CD4-positive, alpha-beta memory T cell (primary cell): ENCODE measurements at places on chromosomes 11 and 22.

DNA sequence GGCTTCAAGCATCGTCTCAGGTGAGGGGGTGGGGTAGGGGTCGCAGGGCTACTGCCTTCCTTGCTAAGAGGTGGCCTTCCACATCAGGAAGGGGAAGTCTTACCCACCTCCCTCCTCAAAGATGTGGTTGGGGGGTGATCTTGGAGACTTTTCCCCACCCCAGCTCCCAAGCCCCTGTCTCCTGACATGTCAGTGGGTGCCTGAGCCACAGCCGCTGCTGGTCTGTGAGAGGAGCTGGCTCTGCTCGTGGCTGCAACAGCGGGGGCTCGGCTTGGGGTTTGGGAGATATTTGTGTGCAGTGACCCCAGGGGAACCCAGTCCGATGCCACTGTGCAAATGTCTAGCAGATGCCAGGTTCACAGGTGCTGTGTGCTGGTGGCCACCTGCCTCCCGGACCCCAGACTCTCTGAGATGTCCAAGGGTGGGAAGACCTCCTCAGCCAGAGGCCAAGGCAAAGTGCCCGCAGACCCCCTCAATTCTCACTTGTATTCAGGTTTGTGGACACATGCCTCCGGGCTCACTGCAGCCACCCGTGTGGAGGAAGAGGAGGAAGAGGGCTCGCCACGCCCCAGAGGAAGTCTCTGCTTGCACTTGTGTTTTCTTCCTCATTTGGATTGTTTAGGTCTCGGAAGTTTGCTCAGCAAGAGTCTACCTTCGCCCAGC is 1.9 kb downstream of the KCNQ1 start:
- DNase-seq = no peak

DNA sequence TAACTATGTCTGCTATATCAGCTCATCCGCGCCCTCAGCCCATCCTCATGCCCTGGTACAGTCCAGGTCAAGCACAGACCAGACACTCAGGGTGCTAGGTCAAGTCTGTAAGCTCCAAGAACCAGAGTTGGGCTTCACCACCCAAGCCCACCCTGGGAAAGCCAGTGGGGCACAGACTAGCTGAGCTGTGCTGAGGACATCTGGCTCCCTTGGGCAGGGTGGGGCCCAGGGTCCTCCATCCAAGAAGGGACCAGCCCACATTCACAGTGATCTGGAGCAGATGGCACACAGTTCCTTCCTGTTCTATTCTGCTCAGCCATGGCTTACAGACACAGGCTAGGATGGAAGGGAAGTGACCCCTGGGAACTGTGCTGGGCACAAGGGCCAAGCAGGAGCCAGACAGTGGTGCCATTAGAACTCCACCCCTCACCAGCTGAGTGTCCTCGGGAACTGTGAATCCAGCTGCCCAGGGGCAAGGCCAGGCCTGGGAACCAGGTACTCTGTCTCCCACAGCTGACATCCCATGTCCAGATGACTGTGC is 9.1 kb downstream of the P2RY6 start:
- DNase-seq = no peak

DNA sequence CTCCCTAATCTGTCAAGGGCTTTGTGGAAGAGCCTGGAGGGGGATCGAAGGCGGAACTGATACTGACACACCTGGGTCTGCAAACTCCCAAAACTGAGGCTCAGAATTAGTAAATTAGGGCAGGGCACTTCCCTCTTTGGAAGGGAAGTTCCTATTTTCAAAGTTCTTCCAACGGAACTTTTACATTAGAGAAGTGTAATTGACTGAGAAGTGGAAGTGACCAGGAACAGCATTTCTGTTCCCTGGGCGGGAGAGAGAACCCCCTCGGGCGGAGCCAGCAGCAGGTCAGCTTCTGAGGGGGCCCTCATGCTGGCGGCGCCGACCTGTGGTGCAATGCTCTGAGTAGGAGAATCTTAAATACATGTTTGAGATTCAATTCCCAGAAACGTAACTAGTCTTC is 1.1 kb upstream of the CBL start:
- no peak for DNase-seq

DNA sequence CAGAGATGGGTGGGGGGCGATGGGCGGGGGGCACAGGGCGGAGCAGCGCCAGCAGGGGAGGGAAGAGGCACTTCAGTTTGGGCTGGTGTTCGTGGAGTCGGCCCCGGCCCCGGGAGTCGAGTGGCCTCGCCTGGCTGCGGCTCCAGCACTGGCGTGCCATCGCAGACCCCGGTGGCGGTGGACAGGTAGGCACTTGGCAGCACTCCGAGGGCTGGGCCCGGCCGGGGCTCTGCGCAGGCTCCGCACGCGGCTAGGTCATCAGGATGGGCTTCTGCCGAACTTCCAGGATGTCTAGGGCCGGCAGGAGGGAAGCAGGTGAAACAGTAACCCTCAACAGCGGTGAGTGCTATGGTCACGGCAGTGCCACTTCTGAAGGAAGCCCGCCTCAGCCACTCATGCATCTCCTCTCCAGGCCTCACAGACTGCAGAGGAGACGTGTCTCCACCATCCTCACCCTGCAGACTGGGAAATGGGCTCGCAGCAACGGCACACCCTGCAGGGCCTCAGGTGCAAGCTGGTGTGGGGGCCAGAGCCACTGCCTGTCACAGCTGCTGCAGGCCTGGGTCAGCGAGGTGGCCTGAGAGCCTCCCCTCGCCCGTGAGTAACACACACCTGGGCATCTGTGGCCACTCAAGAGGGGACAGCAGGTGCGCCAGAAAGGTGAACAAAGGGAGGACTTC is 33.3 kb downstream of the NUP50 start:
- no peak for DNase-seq

- DNase-seq = no peak
These were observed 1406.1 kb upstream of the TENM4 start for GRCh38 chr11:80846979-80847378.
